Activated T-cell treated with anti-CD3 and anti-CD28 coated beads for 1 hour (primary cell): ENCODE measurements at places on chromosomes 7 and 10.

DNA sequence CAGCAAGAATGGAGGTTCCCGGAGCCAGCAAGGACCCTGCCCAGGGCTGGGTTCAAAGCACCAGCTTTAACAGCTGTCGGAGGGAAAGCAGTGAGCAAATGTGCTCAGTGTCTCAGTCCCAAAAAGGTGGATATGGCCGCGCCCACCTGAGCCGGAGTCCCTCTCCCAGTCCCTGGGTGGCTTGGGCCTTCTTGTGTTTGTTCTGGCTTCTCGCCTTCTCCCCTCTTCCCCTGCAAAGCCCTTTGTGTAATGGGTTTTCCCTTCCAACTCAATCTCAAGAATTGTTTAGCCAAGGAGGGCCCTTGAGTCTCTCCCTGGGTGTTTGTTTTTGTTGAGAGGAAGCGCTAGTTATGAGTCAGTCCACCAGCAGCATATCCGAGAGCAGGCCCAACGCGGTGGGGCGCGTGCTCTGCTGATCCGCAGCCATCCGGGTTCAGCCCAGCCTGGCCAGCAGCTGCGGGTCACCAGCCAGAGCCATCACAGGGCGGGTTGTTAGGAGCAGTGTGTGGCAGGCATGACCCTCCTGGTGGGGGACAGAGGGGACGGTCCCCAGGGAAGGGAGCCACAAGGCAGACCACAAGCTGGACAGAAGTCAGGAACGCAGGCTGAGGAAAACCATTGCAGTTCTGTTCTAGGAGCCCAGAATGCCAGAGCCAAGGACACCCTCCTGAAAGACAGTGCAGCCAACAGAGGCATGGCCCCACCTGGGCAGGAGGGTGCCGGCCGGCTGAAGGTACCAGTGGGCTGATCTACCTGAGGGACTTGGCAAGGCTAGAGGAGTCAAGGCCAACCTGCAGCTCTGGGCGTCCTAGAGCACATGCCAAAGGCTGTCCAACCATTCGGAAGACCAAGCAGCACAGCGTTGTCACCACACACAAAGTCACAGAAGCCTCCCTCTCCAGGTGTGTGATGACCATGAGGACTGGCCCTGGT lies 21.3 kb downstream of the CALML3 start:
- DNase-seq: no peak

- DNase-seq: no peak
These were observed 29.3 kb upstream of the HECW1 start for GRCh38 chr7:43083106-43083505.

DNA sequence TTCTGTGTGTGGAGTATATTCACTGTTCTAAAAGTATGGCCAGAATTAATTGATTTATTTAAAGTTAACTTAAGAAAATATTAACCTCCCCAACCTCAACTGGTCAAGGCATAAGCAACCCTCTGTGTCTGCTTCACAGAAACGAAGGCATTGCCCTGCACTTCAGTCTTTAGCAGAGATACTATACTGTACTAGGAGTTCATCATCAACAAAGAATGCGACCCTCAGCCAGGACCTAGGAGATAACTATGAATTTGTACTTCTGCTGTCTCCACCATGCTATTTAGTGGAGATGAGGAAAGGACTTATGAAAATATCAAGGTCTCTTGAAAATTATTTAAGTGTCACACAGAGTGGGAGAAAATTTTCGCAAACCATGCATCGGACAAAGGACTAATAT lies 35.7 kb upstream of the SEMA3D start:
- DNase-seq: no peak

DNA sequence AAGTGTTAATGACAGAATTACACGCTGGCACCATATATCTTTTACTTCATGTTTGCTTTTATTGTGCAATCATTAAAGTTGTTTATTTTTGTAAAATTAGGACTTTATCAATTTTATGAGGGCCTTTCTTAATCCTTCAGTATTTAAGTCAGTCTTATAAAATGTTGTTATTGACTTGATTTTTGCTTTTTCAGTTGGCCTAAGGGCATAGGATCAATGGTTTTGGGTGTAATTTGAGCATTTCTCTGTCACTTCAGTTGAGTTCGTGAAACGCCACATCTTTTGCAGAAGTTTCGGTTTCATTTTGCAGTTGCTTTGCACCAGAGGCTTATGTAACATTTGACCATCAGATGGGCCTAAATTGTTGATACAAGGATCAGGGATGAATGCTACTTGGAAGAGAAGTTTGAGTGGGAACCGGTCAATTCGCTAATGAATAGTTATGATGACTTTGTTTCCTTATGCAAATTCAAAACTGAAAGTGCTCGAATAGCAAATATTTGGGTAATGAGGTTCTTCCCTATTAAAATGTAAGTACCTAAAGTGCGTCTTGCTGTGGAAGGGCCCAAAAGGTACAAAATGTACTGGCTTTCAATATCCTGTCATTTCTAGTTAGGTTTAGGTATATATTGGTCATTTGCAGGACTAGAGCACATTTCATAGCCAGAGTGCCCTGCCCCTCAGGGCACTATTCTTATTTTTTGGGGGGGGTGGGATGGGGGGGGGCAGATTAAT lies 340.9 kb downstream of the LRMDA start:
- no peak for DNase-seq

DNA sequence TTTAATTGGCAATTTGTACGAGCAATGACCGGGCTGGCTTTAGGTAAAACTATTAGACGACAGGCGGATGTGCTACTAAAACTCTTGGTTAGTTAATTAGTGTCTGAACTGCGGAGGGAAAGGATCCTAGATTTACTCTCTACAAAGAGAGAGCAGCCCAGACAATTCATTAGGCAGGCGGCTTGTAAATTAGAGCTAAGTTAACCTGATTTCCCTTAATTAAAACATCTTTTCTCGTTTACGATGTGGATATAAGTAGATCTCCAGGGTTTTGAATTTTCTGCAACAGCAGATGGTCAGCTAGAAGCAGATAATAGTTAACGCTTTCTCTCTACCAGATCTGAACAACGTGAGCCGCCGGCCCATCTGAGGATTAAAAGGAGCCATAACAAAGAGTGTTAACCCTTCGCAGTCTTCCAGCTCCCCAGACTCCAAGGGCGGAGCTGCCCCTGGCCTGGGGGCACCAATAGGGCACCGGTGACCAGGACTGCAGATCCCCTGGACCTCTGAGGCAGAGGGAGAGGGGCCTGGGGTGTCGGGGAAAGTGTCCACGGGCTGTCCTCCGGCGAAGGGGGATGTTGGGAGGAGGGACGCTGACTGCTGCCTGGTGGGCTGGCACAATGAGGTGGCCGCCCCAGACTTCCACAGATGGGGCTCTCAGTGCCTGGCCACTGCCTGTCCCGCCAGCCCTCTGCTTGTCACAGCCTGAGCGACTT lies 6.3 kb upstream of the UNCX start:
- DNase-seq: no peak

- DNase-seq: no peak
These were observed 20.8 kb upstream of the NMT2 start for GRCh38 chr10:15189133-15189885.

GRCh38 chr10:69057951-69058297 lies 30.0 kb upstream of the SRGN start:
- no peak for DNase-seq

- no peak for DNase-seq
These were observed 1.9 kb upstream of the DEPP1 start for GRCh38 chr10:44980309-44981171.

- no peak for DNase-seq
These were observed 4.2 kb downstream of the CLDN12 start for GRCh38 chr7:90407484-90407821.

- no peak for DNase-seq
These were observed 30.0 kb downstream of the GUSB start for GRCh38 chr7:65951837-65952578.

DNA sequence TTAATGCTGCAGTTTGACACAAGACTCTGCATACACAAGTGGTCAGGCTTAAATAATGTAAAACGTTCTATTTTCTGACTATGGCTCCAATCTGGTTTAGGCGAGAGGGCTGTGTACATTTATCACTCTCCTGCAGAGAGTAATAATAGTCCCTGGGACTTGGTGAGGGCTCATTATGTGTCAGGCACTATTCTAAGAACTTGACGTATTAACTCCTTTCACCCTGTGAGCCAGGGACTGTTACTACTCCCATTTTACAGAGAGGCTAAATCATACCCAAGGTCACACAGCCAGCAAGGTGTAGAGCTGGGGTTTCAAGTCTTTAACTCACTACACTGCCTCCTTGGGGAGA lies 187.2 kb upstream of the LYZL2 start:
- DNase-seq: no peak

DNA sequence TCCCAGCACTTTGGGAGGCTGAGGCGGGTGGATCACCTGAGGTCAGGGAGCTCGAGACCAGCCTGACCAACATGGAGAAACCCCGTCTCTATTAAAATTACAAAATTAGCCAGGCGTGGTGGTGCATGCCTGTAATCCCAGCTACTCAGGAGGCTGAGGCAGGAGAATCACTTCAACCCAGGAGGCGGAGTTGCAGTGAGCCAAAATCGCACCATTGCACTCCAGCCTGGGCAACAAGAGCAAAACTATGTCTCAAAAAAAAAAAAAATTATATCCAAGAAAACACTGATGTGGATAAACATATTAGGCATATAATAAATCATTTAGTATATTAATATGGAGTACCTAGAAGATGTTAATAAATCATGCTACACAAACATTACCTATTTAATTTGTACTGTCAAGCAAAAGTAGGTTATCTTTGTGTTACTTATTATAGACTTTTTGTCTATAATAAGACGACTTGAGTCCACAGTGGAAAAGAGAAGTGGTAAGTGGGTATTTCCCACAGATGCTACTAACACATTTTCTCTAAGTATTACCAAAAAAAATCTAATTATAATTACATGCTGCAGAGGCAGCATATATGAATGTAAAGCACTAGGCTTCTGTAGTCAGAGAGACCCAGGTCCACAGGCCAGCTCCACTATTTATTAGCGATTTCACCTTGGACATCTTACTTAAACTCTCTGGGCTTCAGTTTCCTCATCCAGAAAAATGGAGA lies 34.5 kb downstream of the DNMBP start:
- no peak for DNase-seq

DNA sequence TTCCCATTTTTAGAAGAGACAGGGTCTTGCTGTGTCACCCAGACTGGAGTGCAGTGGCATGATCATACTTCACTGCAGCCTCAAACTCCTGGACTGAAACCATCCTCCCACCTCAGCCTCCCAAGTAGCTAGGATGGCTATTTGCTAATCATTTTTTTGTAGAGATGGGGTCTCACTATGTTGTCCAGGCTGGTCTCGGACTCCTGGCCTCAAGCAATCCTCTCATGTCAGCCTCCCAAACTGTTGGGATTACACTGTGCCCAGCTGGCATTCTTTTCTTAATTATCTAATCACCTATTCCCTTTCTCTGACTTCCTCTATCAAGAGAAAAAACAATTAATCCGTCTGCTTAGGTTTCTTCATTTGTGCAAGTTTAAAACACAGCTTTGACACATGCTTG lies 172.5 kb upstream of the TRIM24 start:
- DNase-seq: no peak

GRCh38 chr7:41586931-41587640 lies 115.8 kb downstream of the INHBA start:
- no peak for DNase-seq
